AG08395 (cell line): ENCODE measurements at places on chromosomes 4 and X.

- DNase-seq: no peak
These were observed 76.4 kb upstream of the F8A3 start for GRCh38 chrX:155534800-155535199.

DNA sequence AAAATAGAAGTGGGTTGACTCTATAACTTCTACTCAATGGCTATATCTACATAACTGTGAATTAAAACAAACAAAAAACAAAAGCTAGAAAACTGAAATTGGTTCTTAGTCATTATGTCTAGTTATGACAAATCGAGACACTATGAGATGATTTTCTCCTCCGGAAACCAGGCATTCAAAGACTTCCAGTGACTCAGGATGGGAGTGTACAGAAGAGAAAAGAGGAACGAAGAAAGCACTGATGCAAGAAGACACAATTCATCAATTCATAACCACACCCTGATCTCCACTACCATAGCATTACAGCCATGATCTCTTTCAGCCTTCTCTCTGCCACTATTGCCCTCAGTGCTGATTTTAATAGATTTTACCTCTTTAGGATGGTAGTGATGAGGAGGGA, 253.6 kb downstream of the CBLL2 start:
- DNase-seq: peak; percentile 2

DNA sequence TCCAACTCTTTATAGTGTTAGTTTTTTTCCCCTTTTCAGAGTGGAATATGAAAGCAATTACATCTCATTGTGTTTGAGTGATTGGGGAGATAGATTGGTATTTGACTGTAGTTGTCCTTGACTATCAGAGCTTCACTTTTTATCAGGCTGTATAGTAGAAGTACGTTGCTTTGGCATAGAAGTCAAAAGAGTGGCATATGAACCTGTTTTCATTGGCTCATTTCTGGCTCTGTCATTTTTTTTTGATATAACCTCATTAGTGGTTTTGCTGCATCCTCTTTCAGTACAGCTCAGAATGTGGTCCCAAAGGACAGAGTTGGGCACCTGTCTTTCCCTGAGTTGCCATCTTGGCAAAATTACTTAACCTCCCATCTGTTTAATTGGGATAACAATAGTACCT, 1.4 kb downstream of the TMA16 start:
- DNase-seq: no peak

DNA sequence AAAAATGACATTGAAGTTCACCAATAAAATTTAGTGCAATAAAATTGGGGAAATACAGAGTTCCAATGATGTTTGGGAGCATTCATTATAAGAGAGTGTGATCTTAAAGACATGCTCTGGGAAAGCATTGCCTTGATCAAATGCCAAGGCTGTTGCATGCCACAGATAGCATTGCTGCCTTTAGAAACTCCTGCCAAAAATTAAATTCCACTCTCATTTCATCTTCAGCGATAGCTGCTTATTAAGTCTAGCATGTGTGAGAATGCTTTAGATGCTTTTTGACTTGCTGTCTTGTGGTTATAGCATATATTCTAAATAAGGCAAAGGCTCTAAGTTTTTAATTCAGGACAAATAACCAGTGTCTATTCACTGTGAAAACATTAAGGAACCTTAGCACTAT, 49.3 kb downstream of the NPNT start:
- peak; percentile 73 for DNase-seq

DNA sequence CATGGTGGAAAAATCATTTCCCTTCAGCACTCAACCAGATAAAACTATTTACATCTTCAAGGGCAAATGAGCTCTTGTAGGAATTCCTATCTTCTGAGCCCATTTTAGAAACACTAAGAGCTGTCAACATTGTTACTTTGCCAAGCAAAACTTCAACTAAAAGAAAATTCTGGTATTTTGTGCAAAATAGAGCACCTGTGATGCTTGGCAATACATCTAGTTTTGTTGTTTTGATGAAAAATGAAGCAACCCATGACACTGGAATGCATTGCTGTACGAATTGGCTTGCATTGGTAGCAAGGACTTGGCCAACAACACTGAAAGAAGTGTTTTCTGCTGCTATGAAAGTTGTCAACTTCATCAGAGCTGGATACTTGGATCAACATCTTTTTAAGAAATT, 194.4 kb downstream of the COX18 start:
- DNase-seq: no peak

DNA sequence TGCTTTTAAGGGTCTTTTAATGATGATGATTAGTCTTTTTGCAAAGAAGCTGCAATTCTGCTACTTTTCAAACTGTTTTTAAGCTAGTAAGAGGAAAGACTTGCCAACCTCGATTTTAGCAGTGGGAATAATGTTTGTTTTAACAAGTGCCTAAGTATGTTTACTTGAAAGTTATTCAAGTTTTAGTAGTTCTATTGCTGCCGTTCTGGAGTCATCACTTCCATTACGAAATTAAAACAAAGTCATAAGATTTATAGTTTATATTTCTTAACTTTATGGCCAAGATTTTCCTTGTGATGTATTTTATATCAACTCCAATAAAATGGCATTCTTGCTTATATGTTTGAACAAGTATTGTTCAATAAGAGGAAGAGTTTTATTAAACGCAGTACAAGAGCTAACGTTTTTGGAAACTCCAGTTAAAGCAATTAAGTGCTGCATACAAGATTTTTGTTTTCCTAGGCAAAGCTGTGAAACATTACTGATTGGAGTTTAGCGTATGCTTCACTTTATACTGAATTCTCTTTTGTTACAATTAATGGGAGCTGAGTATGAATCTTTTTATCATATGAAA, 211.3 kb downstream of the TENM3 start:
- no peak for DNase-seq

- no peak for DNase-seq
These were observed 41.8 kb downstream of the RBBP7 start for GRCh38 chrX:16828124-16828908.

DNA sequence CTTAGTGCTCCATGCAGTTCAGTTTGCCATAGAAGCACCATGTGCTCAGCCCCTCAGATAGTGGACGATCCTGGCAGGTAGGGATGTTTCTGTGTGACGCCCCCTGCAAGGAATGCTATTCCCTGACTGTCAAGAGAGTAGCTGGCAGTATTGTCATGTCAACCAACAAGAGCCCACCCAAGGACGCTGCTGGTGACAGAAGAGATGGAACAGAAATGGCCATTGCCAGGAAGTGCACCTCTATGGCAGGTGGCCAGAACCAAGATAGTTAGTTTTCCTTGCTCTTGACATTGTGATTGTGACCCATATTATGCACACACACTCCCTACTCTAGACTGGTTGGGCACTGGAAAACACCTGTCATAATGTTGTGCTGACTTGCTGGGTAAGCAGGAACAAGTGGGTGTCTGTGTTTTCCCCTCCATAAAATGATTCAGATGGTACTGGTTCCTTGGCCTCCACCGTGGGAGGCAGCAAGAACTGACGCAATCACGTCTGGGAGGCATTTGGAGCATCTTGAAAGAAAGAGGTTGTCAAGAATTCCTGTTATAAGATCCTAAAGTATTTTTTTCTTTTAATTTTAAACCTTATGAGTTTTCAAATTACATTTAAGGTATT, 507.9 kb downstream of the MID1IP1 start:
- no peak for DNase-seq

DNA sequence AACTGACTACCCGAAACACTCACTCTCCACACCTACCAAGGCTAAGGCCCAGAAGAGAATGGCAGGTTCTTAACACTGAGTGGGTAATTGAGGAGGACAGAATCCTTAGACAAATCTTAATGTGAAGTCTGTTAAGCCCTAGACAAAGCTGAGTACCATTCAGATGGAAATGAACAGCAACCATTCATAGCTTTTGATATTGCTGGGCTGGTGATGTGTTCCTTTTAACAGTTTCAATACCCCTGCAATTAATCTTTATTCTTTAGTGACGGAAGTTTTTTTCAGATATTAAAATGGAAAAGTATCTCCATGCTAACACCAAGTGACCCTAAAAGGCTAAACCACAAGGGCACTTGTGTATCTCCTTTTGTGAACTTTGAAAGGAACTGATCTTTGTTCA, 334.9 kb downstream of the OPHN1 start:
- DNase-seq: no peak
